Activated CD4-positive, alpha-beta T cell treated with anti-CD3 and anti-CD28 coated beads for 4 hours (primary cell): ENCODE measurements at places on chromosomes 2 and 18.

GRCh38 chr2:235098736-235099494 is 147.1 kb downstream of the SH3BP4 start:
- no peak for DNase-seq

DNA sequence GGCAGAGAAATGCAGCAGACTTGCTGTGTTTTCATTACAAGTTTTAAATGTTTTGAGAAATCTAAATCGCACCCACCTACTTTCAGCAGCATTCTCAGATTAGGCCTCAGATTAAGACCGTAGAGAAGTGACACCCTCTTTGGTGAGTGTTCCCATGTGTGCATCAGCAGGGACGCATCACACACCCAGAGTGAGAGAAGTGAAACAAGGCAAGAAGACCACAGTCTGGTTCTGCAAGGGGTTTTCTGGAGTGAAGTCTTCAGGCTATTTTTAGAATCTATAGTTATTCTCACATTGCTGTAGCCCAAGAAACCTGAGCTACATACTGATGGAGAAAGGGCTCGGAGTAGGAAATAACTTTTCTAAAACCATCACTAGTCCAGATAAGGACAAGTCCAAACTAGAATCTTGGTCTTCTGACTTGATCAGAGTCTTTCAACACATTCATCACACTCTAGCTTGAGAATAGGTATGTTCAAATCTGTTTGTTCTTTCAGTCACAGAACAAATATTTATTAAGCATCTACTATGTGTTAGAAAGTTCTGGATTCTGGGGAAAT is 1216.6 kb upstream of the PIK3C3 start:
- DNase-seq, result no peak

- DNase-seq, result no peak
Measured at GRCh38 chr2:216604458-216604857, 28.8 kb upstream of the IGFBP2 start.

- DNase-seq, result no peak
Measured at GRCh38 chr2:205731583-205731981, 49.3 kb downstream of the NRP2 start.

- no peak for DNase-seq
Measured at GRCh38 chr2:9984871-9985480, 33.5 kb downstream of the GRHL1 start.

GRCh38 chr2:54666131-54666633 is 57.3 kb upstream of the EML6 start:
- DNase-seq, result no peak

DNA sequence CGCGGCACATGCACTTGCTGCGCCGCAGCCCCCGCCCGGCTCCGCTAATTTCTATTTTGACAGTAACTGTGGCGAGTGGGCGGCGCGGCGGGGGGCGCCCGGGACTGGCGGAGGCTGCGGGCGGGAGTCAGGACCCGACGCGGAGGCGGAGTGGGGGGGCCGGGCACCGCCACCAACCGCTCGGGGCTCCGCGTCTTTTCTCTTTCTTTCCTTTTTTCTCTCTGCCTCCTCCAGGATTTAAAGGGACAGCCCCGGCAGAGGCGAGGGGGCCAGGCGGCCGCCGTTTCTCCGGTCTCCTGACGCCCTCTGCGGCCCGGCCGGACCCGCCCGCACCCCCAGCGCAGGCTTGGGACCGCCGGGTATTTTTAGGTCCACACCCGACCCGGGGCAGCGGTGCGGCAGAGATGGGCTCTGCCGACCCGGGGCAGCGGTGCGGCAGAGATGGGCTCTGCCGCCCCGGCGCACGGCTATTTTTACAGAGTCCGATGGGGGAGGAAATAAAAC is 460 bp upstream of the ZBTB7C start:
- peak; percentile 12 for DNase-seq

GRCh38 chr2:68855550-68855949 is 15.6 kb downstream of the BMP10 start:
- no peak for DNase-seq

DNA sequence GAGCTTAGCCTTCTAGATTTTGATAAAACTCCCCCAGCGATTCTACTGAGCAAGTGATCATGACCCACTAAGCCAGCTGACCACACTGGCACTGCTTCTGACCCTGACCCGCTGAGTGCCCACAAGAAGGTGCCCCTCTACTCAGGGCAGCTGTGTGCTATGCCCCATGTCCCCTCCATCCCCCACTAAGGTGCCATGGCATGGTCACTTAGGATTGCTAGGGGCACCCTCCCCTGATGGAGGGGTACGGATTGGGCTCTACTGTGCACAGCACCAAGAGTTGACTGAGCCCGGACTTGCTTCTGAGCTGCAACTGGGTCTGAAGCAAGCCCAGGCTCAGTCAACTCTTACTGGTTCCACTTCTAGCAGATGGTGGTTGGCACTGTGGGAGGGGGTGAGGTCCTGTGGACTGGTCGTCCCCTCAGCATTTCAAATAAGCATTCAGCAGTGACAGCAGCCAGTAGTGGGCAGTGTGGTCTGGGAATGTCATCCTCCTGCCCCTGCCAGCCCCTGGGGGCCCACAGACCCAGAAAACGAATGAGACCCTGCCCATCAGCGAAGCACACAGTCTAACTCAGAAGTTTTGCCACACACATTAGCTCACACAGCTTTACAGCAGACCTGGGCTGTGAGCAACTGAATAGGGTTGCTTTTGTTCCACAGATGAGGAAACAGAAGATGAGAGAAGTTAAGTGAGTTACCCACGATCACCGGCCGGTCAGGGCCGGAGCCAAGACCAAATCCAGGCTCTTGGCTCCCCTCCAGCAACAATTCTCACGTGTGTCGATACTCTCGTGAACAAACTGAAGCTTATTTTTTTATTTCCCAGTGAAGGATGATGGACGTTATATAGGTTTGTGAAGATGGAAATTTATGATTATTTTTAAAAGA is 52.1 kb upstream of the FOSL2 start:
- no peak for DNase-seq

- DNase-seq, result no peak
Measured at GRCh38 chr18:74328206-74328605, 12.6 kb downstream of the C18orf63 start.

DNA sequence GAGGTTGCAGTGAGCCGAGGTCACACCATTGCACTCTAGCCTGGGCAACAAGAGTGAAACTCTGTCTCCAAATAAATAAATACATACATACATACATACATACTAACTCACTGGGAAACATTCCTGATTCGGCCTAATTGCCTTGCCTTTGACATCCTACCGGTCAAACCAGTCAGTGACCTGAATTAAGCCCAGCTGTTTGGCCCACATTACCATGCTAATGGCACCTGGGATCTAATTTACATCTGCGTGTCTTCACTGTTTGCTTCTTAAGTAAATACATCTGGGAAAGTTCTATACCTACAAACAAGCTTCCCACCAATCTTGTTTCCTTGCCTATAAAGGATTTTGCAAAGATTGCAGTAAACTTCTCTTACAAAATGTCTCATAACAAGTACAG is 230.2 kb upstream of the ZC3H15 start:
- no peak for DNase-seq

DNA sequence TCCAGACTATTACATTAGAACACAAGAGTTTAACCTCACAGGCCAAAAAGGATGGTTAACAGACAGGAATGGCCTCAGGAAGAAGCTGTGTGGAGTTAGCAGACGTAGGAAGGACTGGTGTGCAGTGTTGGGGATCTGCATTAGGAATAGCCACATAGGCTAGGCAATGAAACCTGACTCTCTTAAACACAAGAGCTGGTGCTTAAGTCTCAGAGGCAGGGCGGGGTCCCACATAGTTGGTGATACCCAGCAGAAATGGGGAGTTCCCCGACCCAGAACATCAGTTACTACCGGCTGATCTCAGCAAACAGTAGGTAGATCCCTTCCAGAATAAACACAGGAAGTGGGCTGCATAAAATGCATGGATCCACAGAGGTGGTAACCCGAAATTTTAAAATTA is 64.1 kb downstream of the CCDC93 start:
- DNase-seq, result no peak

DNA sequence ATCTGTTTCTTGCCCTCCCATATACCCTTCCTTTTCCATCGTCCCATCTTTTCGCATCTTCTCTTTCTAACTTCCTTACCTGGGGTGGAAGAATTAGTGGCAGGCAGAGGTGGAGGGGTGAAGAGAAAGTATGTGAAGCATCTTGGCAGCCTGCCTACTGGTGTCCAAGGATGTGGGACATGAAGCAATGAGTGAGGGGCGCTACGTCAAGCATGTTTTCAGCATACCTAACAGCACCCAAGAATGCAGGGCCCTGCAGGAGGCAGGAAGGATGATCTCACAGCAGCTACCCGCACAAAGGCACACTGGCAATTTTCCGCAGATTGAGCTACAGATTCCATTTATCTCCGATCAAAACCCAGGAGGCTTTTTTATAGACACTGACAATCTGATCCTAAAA is 42.2 kb downstream of the METTL4 start:
- DNase-seq, result no peak

GRCh38 chr18:9750606-9751304 is 42.7 kb downstream of the RAB31 start:
- no peak for DNase-seq

- no peak for DNase-seq
Measured at GRCh38 chr18:48959921-48960920, 9.5 kb upstream of the SMAD7 start.

DNA sequence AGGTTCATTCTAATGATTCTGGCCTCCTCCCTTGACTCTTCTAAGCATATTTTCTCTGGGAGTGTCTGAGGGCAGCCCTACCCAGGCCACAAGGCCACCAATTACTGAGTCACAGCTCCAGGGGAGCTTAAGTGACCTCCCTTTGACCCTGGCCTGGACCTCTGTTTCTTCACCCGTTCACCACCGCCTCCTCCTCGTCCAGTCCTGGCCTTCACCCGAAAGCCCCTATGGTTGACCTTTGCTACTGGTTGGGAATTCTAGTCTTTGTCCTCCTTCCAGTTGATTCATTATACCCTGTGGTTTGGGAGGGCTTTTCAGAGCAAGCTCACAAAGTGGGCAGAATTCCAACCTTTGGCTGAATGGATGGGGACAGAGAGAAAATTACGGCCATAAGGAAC is 72.6 kb downstream of the NRP2 start:
- DNase-seq, result no peak

- DNase-seq, result no peak
Measured at GRCh38 chr2:209380293-209380692, 43.6 kb upstream of the MAP2 start.
